Cortex of kidney (tissue), 1 donor: ENCODE measurements at places on chromosomes 1 and 21.

GRCh38 chr1:222543817-222544216, 4.1 kb downstream of the HHIPL2 start:
- no peak for DNase-seq

DNA sequence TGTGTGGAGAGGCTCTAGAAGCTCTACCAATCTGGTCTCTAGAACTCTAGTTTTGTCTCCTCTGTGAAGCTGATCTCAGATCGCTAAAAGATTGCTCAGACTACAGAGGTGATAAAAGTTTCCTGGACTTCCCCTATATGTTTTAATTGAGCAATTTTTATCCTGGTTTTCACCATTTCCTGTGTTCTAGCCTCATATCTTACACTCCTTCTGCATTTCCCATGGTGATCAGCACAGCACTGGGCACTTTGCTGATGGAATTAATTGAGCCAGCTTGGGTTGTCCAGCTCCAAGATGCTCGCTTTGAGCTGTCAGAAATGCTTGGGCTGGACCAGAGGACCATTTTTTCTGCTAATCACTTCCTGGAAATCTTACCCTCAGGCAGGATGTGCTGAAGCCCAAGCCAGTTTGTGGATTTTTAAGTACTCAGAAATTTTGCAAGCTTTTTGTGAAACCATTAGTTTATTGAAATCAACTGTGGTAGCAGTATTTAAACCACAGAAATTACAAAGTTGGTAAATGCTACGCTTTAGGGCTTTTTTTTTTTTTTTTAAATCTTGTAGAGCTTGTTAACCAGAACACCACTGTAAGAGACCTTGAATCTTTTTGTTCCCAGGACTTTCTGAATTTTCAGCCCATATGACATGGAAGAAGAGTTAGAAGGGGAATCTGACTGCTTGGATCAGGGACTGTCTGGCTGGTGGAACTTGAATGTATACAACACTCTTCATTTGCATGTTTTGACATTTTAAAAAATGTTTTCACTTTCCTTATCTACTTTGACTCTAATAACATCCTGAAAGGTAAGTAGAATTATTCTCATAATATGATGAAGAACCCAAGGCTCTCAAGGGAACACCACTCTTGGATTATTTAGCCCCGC, 28.4 kb downstream of the CD48 start:
- no peak for DNase-seq

- no peak for DNase-seq
Observed at GRCh38 chr1:74592580-74593355, 80.4 kb upstream of the LRRC53 start.

DNA sequence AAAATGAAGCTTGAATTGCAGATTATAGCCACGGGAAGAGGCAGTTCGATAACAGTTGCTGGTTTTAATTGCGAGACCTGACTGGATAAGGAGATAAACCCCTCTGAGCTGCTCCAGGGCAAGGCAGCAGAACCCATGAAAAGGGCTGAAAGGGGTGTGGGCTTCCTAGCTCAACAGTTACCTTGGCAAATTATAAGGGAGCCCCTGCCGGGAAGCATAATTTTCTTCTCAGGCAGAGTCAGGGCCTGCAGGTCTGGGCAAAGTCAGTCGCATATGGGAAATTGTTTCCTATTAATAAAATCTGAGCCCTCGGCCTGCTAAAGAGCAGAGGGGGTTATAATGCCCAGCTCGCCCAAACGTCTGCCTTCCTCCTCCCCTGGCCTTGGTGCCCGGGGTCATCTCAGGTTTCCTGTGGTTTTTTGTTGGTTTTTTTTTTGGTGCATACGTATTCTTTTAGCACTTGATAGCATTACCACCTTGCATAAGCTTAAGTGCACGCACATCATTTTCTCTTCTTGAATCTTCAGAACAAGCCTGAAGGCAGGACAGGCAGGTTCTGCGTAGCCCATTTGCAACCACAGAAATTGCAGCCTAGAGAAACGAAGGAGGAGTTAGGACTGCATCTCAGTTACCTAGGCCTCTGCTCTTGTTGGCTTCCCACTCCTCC, 33.9 kb upstream of the SELENON start:
- no peak for DNase-seq

- DNase-seq = no peak
Observed at GRCh38 chr1:153430166-153430553, 13.8 kb downstream of the S100A7A start.

- DNase-seq = no peak
Observed at GRCh38 chr1:67429011-67429527, 1.1 kb downstream of the SERBP1 start.

DNA sequence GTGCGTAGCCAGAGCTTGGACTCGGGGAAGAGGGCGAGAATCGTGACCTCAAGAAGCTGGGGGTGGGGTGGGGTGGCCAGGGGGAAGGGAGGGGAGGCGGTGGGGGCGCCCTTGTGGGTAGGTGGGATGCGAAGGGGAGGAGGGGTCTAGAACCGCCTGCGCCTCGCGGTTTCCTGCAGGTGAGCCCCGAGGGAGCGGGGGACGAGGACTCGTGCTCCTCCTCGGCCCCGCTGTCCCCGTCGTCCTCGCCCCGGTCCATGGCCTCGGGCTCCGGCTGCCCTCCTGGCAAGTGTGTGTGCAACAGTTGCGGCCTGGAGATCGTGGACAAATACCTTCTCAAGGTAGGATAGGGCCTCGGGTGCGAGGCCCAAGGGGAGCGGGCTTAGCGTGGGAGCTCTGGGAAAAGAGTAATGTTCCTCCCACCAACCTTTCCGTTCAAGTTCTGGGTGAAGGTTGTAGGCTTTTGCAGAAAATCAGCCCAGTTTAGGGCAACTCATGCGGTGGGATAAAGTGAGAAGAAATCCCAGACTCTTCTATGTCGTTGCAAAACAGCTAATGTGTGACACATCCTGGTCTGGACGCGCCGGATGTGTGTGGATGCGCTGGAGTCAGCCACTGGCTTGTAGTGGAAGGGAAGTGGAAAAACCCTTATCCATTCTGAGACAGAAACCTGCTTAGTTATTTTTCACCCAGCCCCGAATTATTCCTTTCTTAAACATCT, 2.9 kb downstream of the LHX8 start:
- DNase-seq = no peak

DNA sequence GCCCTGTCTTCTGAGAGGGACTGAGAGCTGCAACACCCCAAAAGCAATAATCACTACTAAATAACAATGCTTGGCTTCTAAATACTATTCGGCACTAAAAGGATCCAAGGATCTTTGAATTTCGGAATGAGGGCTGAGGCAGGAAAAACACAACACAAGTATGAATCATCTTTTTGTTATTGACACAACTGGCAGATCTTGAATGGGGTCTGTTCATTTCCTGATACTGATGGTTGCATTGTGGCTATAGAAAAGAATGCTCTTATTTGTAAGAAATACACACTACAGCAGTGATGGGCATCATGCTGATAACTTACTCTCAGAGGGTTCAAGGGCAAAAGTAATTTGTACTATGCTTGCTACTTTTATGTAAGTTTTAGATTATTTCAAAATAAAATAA, 149.2 kb upstream of the PLD5 start:
- DNase-seq = no peak

DNA sequence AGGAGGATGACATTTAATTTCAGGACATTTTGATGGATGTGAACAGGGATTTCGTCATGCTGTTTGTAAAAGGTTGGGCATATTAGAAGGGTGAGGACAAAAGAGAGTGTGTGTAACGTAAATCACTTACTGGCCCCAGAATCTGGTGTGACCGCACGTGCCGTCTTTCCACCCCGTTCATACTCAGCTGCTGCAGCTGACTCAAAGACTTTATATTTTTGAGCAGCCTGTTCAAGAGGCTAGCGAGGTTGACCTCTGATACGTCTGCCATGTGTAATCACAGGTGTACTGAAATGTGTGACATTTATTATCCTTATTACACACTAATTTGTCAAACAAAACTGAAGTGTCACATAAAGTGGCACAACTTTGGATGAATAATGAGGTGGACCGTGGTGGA, 66.5 kb upstream of the ERRFI1 start:
- no peak for DNase-seq

- DNase-seq = no peak
Observed at GRCh38 chr1:111870181-111870580, 114.5 kb downstream of the DDX20 start.

DNA sequence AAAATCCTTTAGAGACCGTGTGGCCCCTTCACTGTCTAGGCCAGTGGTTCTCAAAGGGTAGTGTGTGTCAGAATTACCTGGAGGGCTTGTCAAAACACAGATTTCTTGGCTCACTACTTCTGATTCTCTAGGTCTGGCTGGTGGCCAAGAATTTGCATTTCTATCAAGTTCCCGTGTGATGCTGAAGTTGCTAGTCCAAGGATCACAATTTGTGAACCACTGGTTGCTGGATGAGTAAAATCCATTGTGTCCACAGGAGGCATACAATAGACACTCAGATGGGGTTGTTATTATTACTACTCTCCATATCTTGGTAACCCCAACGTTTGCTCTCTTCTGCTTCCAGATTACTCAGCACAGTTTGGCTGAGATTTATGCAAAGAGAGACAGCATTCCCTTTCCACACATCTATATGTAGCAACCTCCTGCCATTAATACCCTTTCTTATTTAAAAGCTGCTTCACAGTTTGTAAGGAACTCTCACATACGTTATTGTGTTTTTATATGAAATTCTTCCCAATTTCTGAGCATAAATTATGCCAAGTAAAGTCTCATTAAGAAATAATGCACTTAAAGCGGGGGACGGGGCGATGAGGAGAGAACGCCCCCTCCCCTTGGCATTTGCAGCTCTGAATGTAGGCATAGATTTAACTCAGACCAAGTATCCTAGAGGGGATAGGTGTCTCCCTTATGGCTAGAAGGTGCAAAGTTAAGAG, 720 bp upstream of the TMCC2 start:
- DNase-seq = no peak

- no peak for DNase-seq
Observed at GRCh38 chr1:45942411-45942810, 139.0 kb downstream of the MAST2 start.

DNA sequence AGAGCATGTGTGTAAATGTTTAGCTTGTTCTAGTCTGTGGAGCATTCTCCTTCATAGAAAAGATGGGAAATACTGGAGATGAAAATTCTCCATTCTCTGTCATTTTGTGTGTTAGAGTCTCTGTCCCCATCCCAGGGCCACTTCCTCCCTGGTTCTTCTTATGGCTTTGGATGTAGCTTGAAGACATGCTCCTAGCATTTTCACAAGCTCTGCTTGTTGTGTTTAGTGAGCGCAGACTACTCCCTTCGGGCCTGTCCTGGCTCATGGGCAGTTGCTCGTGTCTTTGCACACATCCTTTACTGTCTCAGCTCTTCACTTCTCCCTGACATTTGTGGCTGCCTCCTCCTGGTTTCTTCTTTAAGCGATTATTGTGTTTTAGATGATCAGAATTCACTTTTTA, 30.4 kb downstream of the MAPKAPK2 start:
- no peak for DNase-seq

DNA sequence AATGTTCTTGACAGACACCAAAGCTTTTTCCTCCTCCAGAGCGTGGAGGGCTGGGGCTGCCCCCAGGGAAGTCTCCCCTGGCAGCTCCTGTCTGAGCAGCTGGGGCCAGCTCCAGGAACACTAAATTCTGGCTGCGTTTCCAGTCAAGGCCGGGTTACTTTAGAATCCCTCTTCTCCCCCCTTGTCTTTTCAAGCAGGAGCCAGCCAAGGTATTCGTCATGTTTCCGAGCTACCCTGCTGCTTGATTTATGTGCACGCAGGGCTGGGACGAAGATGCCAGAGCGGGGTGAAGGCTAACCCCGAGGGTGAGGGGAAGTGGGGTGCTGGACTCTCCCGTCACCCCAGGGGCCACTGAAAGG, 68.1 kb upstream of the ANGPTL1 start:
- DNase-seq = no peak

GRCh38 chr1:213666113-213666512, 321.7 kb upstream of the PROX1 start:
- DNase-seq = no peak

GRCh38 chr1:68384321-68384813, 65.4 kb downstream of the RPE65 start:
- DNase-seq = no peak

DNA sequence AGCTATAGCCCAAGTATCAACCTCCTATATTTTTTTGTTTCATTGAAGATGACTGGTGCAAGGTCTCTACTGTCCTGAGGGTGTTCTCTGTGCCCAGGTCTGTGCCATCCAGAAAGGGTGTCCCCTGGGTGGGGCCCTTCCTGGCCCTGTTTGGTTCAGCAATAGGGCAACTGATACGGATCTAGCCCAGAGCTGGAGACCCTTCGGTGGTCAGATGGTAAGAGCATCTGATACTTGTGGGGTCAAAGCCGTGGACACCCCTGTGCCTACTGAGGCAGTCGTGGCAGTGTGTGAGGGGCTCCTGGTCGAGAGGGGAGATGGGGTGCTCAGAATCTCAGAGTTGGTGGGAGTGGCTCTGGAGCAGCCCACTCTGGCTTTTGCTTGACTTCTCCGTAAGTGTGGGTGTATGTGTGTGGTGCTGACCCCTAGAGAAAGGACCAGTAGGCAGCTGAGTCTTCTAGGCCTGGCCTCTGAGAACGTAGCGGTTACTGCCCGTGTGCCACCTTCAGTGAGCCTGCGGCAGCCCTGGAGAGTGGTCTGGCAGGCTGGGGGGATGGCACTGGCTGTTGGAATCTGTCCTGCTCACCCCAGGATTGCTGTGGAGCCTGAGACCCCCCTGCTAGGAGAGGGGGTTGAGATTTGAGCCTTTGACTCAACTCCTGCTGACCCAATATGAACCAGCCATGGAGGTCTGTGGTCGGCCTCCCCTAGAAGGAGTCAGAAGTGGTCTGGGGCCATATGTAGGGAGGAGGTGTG, 2.7 kb downstream of the AMPD2 start:
- no peak for DNase-seq
